Skin of body (tissue), 3 donors: ENCODE measurements at places on chromosomes 7 and 10. TPM values are rescaled to one million over a fixed set of nuclear protein-coding genes. Genes with fewer than 3 reads are reported as not detected.
A peak's percentile ranks its signal among the peaks of the same experiment; 100 is the strongest.

Gene SLC18A2
- total RNA-seq = 6.2 TPM

DNA sequence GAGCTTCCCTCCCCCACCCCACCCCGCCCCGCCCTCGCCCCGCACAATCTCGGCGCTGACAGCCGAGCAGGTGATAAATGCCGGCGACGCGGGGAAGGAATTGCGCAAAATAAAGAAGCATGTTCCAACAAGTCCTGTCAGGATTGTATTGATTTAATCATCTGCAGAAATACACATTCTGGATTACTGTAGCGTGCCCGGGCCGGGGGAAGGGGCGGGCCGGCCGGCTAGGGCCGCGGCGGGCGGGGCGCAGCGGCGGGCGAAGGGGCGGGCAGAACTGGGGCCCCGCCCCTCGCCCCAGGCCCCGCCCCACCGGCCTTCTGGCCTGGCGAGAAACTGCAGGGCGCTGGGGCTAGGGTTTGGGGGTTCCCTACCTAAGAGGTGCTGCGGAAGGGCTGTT, 88.9 kb upstream of the PAX2 start:
- no peak for DNase-seq

DNA sequence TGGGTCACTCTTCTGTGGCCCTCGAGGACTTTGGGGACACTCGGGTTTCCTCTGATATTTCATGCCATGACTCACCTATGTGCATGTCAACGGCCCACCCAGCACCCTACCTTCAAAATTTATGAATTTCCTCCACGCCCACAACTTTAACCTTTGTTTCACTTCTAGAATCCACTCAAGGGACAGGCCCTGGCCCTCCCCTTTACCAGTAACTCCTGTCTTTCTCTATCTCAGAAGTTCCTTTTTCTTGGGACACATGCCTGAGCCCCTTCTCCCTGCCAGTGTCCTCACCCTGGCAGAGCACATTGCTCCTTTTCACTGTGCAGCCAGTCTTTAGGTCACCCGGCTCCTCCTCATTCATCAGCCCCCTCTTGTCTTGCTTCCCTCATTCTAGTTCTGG, 282.5 kb upstream of the KLF6 start:
- no peak for DNase-seq

DNA sequence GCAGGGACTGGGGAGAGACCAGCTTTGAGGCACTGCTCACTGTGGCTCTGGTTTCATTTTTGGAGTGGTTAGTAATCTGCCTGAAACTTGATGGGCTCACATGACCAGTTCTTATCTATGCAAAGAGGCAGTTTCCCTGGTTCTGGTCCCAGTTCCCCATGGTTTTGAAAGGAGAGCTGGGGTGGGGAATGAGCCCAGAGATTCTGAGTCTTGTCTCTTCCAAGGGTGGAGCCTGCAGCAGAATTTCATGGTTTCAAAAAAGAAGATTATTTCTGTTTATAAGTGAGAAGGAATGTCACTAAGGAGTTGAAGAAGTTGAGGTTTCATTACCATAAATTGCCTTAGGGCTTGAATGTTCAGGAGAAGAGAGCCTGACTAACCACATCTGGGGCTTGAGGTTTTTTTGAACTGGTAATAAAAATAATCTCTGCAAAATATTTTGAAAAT, 190.2 kb upstream of the HABP2 start:
- DNase-seq = no peak

Gene IGFBP1
- total RNA-seq = 0.10 TPM

Gene INHBA
- total RNA-seq = 6.5 TPM

GRCh38 chr10:78752221-78752620, 316.5 kb upstream of the ZMIZ1 start:
- no peak for DNase-seq

- DNase-seq = no peak
Observed at GRCh38 chr10:89954787-89955566, 253.6 kb downstream of the KIF20B start.

GRCh38 chr7:47473499-47474210, 108.3 kb downstream of the TNS3 start:
- no peak for DNase-seq

GRCh38 chr7:79810916-79811315, 323.7 kb upstream of the GNAI1 start:
- DNase-seq = peak; percentile 29

Gene PKD2L1
- total RNA-seq = not detected

GRCh38 chr7:89607792-89608191, 546.5 kb upstream of the STEAP1 start:
- DNase-seq = no peak

GRCh38 chr7:143047326-143047725, 4.8 kb upstream of the OR6V1 start:
- no peak for DNase-seq

GRCh38 chr10:31299119-31299518, 19.9 kb upstream of the ZEB1 start:
- DNase-seq = no peak

DNA sequence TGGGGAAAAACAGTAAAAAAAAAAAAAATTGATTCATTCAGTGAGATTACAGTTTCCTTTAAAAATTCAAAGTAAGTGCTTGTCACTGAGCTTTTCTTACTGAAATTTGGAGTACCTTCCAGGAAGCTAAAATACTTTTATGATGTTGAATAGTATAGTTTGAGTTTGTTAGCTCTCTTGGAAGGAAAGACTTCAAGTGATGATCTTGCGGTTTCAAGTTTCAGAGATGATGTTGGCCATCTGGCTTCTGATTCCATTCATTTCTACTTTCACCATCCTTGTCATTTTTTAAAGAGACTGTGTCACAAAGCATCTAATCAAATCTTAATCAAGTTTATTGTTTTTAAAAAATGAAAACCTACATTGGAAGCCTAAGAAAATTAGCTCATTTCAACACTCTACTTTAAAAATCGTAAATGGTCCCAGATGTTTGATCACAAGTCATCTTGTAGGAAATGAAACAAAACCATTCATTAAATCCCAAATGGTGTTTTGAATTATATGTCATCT, 4.9 kb upstream of the HERPUD2 start:
- DNase-seq = peak; percentile 29

Gene MYO3A
- 2.3 TPM for total RNA-seq

DNA sequence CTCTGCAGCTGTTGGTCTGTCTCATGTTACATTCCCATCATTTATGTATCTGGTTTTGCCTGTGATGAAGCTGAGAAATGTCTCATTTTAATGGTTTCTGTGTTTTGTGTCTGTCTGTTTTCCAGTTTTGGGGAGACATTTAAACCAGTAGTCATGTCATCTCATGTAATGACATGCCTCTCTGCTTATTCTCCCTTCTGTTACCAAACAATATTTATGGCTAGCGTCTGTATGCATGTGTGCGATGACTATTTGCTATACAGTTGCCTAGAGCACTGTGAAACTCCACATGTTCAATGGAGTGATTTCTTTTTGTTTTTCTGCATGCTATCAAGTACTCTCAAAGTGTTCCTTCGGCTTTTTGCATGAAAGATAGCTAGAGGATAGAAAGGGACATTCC, 132.0 kb downstream of the ST7 start:
- DNase-seq = no peak

- no peak for DNase-seq
Observed at GRCh38 chr7:68998136-68998535, 600.1 kb upstream of the AUTS2 start.

Gene AGMO
- total RNA-seq = 1.4 TPM

DNA sequence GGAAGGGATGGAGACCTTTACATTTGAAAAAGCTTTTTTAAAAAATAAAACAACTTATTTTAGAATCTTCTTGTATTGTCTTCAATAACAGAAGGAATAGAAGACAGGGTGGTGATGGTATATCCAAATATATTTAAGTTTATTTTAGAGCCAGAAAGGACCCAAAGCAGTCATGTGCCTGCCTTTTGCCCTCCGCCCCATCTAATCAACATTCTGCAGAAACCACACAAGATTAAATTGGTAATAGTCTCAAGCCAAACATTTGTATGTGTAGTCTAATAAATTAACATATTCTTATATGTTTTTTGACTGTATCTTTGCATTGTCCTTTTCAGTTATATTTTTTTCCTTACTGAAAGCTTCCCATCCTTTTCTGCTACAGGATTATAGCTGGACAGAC, 16.5 kb upstream of the NUP42 start:
- DNase-seq = no peak

DNA sequence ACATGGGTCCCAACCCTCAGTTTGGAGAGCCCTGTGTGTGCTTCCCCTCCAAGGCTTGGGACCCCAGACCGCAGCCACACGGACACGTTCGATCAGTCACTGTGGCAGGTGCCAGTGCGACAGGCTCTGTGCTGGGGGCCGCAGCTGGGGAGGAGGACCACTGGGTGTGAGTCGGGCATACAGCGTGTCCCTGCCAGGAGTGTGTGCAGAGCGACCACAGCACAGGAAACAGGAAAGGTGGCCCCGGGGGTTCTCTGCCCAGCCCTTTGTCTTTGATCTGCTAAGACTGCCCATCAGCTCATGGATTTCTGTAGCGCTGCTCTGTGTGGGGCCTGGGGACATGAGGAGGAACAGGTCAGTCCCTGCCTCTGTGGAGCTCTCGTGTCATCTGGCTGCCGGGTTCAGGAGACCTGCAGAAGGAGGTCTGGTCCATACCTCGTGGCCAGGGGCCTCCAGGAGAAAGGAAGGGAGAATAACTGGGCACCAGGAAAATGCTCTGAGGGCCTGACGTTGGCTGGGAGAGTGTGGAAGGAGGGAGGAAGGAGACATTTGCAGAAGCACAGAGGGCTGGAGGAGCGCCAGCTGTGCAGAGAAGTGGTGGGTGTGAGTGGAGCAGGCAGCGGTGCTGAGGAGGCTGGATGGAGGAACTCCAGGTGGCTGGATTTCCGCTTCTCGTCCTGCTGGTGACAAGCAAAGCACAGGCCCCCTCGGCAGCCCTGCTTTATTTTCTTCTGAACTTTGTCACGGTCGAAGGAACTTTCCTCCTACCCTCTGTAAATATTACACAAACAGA, 4.1 kb downstream of the NUDT1 start:
- DNase-seq = no peak

Gene RASA4
- 26.5 TPM for total RNA-seq
